Stimulated activated CD8-positive, alpha-beta memory T cell treated with anti-CD3 and anti-CD28 coated beads, Interleukin-2, amount 100 ng/mL, for 1 hour (primary cell): ENCODE measurements at places on chromosomes 1 and 21.

DNA sequence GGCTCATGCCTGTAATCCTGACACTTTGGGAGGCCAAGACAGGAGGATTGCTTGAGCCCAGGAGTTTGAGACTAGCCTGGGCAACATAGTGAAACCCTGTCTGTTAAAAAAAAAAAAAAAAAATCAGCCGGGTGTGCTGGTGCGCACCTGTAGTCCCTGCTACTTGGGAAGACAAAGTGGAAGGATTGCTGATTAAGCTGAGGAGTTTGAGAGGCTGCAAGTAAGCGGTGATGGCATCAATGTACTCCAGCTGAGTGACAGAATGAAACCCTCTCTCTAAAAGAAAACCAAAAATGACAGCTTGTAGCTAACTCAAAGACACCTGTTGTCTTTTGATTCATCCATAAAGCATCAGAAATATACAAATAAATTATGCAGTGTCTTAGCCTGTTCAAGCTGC is 31.8 kb downstream of the SIPA1L2 start:
- DNase-seq, result no peak

GRCh38 chr1:86760199-86760598 is 55.8 kb downstream of the SH3GLB1 start:
- no peak for DNase-seq

DNA sequence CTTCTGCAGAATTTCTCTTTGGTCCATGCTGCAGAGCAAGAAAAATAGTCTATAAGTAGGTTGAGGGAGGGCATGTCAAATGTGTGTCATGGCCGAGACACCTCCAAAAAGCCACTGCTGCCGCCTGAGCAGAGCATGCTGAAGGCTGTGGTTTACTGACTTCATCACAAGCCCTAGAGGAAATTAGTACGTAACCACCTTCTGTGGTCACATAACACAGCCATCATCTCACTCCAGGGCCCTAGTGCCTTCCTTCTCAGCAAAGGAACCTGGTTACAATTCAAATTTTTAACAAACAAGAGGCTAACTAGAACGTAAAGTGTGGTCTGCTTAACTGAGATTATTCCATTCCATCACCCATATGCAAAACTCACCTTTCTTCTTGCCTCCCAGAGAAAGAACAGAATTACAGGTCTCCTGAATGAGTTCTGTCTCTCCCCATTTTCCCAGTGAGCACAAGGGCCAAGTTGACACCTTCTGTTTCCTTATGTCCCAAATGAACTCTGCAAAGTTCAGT is at the start of gene PTPN22:
TSS of gene PTPN22 (minus strand) at position 116 of the 517 bp plus-strand sequence.
- peak; percentile 54 for DNase-seq

- no peak for DNase-seq
Observed at GRCh38 chr1:103461161-103462105, 64.1 kb upstream of the RNPC3 start.

DNA sequence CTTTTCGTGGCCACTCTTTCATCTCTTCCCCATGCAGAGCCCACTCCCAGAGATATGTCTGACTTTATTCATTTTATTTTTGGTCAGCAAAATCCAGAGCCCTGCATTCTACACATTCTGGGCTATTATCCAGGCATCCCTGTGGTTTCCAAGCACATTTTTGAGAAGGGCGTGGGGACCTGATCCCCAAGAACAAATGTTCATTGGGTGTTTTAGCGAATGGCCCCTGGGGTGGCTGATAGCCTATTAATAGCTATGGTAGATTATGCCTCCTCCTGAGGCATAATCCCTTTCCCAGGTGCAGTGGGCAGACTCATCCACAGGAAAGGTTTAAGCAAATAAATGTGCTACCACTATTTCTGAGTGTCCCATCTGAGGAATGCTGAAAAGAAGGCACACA is 511.8 kb upstream of the USP24 start:
- DNase-seq, result no peak

GRCh38 chr21:31559368-31560119 is 99.9 kb upstream of the SOD1 start:
- DNase-seq, result peak; percentile 86

GRCh38 chr21:39774227-39774626 is 29.2 kb downstream of the IGSF5 start:
- DNase-seq, result no peak

GRCh38 chr1:216075339-216075738 is 347.9 kb downstream of the USH2A start:
- no peak for DNase-seq

GRCh38 chr1:237809099-237809498 is 81.6 kb downstream of the ZP4 start:
- no peak for DNase-seq

- no peak for DNase-seq
Observed at GRCh38 chr1:192565946-192566345, 9.6 kb upstream of the RGS1 start.

- DNase-seq, result no peak
Observed at GRCh38 chr1:67672260-67672803, 12.7 kb upstream of the GADD45A start.

DNA sequence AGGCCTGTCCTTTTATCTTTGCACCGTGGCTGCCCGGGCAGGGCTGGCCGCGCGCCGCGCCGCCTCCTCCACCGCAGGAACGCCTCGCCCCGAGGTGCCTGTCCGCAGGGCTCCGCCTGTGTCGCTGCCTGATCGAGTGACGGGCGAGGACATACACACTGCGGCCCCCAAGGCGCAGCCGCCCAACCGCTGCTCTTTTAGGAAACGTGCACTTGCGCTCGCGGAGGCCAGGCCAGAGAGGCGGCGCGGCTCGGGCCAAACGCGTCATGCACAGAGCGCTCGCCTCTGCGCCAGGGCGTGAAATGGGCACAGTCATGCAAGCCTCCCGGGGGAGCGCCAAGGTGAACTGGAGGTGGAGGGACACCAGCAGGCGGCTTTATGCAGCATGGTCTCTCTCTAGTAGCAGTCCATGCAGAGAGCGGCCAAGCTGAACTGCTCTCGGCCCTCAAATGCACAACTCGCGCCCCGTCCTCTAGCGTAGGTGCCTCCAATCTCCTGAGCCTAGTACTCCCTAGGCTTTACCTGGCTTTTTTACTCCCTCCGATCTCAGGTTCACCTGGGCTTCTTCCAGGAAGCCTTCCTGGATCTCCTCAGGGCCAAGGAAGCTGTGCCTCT is 12.9 kb downstream of the TRABD2B start:
- DNase-seq, result no peak

- DNase-seq, result no peak
Observed at GRCh38 chr1:246836209-246836966, 95.4 kb downstream of the AHCTF1 start.

GRCh38 chr1:110390692-110391245 is at the start of gene SLC16A4:
Gene SLC16A4, minus strand, starts transcription at chr1:110391026. Its CDS starts 1,703 bp downstream, at chr1:110389323.
- no peak for DNase-seq

DNA sequence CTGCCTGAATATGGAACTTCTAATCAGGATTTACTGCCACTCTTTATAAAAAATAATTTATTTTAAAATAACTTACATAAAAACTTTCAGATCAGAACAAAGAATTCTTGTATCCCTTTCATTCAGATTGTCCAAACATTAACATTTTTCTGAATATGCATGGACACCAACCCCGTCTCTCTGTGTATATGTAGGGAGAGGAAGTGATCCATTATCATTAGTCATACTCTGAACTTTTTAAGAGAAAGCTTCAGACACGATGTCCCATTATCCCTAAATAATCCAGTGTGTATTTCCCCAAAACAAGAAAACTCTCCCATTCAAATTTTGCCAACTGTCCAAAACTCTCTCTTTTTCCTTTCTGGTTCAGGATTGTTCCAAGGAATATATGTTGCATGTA is 122.3 kb upstream of the CXADR start:
- no peak for DNase-seq

- DNase-seq, result peak; percentile 26
Observed at GRCh38 chr1:36350659-36351226, 27.3 kb upstream of the EVA1B start.

- DNase-seq, result no peak
Observed at GRCh38 chr1:228006786-228007048, at the start of gene WNT3A. Gene WNT3A, plus strand, starts transcription at chr1:228006998. Its CDS starts 131 bp downstream, at chr1:228007129.

GRCh38 chr1:59688976-59689375 is 125.8 kb upstream of the HOOK1 start:
- DNase-seq, result no peak

DNA sequence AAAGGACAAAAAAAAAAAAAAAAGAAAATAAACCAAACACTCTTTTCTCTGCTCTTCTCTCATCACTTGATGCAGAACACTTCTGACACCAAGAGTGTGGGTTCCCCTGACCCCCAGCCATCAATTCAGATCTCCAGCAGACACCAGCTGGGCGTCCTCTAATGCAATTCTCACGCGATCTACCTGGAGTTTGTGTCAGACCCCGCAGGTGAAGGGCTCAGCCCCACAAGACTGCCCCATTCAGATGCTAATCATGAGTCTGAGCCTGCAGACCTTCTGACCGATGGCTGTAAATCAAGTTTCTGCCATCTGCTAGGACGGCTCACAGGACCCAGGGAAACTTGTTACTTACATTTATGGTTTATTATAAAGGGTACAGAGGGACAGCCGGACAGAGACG is 133.6 kb upstream of the C1orf174 start:
- no peak for DNase-seq

- DNase-seq, result no peak
Observed at GRCh38 chr1:180116964-180117763, 37.5 kb upstream of the QSOX1 start.

- no peak for DNase-seq
Observed at GRCh38 chr1:212284332-212284743, 872 bp upstream of the PPP2R5A start.

DNA sequence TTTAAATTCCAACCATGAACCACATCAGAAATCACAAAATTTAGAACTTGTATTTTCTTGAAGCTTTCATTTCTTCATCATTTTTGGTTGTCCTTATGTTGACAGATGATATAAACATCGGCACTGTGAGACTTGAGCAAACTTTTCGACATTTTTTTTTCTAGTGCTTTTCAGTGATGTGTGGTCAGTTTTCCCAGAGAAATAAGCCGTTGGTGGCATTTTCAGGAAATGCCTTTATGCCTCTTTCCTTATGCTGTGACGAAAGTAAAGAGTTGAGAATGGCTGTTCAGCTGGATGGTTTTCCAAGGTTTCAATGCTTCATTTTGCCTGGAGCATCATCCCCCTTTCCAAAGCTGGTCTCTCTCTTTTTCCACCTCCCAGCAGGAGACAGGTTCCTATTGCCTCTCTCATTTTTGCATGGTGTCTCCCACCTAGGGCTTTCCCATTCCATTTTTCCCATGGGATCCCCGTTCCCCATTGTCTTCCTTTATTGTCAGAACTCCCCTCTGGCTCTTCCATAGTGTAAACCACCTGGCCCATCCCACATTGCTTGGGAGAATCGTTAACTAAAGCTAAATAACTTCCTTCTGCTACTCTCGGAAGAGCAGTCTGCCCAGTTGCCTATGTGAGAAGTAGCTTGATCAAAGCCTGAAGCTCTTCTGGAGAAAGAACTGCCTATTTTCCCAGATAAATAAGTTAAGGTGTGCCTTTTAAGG is 61.4 kb upstream of the DYNLT5 start:
- no peak for DNase-seq

DNA sequence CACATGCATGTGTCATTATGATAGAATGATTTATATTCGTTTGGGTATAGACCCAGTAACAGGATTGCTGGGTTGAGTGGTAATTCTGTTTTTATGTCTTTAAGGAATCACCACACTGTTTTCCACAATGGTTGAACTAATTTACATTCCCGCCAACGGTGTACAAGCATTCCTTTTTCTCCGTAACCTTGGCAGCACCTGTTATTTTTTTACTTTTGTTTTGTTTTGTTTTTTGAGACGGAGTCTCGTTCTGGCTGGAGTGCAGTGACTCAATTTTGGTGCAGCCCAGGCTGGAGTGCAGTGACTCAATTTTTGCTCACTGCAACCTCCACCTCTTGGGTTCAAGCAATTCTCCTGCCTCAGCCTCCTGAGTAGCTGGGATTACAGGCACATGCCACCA is 8.5 kb upstream of the S100B start:
- DNase-seq, result no peak

GRCh38 chr21:36171336-36171735 is 14.7 kb downstream of the DOP1B start:
- no peak for DNase-seq

- no peak for DNase-seq
Observed at GRCh38 chr1:7290971-7291970, 479.8 kb upstream of the VAMP3 start.

DNA sequence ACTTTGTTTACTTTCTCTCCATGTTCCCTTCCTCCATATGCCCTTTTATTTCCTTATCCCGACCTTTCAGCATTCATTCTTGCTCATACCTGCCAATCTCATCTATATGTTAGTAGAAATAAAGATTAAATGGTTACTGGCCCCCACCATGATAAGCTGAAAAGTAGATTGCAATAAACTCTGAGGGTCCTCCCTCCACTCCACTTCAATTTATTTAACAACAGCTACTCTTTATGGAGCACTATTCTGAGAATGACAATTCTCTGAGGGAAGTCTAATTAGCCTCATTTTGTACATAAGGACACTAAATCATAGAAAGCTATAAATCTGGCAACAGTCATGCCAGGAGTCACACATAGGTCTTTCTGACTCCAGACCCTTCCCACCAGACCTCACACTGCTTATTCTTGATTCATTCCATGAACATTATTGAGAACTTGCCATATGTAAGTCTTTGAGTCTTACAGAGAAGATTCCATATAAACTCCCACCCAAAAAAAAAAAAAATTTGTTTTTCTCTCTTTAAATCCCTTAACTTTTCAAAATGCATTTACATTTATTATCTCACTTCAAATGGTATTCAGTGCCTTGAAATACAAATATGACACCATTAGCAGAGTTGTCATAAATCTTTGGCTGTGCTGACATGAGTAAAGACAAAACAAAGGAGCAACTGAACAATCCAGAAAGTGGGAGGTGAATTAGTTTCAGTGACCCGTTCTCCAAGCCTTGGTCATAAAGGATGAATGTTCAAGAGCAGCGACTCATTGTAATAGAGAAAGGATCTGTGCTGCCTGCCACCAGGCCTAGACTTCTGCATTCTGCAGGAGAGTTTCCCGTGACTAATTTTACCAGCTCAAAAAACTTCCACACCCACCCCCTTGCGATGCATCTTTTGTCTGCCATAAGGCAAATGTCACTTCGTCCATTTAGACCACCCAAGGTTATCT is 28.5 kb downstream of the PALMD start:
- no peak for DNase-seq

- DNase-seq, result no peak
Observed at GRCh38 chr1:169060919-169061639, 45.4 kb upstream of the ATP1B1 start.

DNA sequence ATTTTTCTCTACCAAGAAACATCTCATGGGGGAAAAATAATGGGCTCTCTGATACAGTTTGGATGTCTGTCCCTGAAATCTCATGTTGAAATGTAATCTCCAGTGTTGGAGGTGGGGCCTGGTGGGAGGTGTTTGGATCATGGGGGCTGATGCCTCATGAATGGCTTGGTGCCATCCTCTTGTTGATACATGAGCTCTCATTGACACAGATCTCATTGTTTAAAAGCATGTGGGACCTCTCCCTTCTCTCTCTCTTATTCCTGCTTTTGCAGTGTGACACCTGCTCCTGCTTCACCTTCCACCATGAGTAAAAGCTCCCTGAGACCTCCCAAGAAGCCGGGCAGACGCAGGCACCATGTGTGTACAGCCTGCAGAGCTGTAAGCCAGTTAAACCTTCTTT is 332.5 kb upstream of the NRIP1 start:
- DNase-seq, result no peak

GRCh38 chr1:195773931-195774330 is 834.3 kb downstream of the KCNT2 start:
- DNase-seq, result no peak
